ENCODE measurements at places on chromosomes 2 and 18. TPM values are rescaled to one million over a fixed set of nuclear protein-coding genes. Genes with fewer than 3 reads are reported as not detected.

Gene FRZB
- not detected for total RNA-seq

Gene CCDC142
- total RNA-seq = 29.5 TPM

Gene NAT8
- total RNA-seq = not detected

Gene RBKS
- total RNA-seq = 3.4 TPM

DNA sequence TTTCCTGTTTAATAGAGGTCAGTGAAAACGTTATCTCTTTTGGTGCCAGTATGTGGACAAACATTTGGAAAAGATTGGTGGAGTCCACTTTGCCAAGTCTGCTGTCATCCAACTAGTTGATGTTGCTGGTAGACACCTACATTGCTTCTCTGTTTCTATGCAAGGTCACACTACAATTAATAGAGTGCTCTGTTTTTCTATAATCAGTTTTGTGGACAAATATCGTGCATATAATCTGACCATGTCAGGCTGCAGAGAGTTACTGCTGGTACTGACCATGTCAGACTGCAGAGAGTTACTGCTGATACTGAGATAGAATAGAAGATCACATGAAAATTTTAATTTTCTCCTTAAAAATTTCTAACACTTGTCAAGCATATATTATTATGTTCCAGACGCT lies 603.3 kb downstream of the TSN start:
- H3K4me1 ChIP-seq = no peaks in the 10 kb centered on the region
- no peaks in the 10 kb centered on the region for H3K36me3 ChIP-seq
- H3K27me3 ChIP-seq = no peaks in the 10 kb centered on the region
- H3K27ac ChIP-seq = no peak overlapping the region
- DNase-seq = no peak
- H3K4me3 ChIP-seq = no peak overlapping the region

DNA sequence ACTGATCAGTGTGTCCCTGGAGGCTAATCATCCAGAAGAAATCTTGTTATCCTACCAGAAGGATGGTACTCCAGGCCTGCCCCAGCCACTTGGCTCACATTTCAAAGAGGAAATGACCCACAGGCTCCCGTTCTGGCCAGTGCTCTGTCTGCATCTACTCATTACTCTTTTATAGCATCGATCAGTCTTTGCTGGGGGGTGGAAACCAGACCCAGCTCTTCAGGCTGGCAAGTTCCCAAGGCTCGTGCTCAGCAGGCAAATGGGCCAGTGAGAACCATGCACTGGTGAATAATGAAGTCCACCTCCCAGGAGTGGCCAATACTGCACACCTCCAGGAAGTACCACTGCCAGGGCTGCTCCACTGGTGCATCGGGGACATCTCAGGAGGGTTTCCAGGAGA lies 38.8 kb downstream of the DNER start:
- DNase-seq = no peak
- H3K4me1 ChIP-seq = no peaks in the 10 kb centered on the region
- no peak overlapping the region for H3K27ac ChIP-seq

- no peak overlapping the region for H3K4me3 ChIP-seq
- peaks cover 18% of the 10 kb centered on the region for H3K4me1 ChIP-seq
- H3K27me3 ChIP-seq = no peaks in the 10 kb centered on the region
- H3K36me3 ChIP-seq = peaks cover 26% of the 10 kb centered on the region
Observed at GRCh38 chr2:234355021-234355720, 141.7 kb downstream of the ARL4C start.

GRCh38 chr18:23859466-23860336 lies 154.9 kb upstream of the TTC39C start:
- no peak overlapping the region for H3K27ac ChIP-seq
- no peaks in the 10 kb centered on the region for H3K27me3 ChIP-seq
- H3K4me1 ChIP-seq = peaks cover 33% of the 10 kb centered on the region
- peaks cover 6% of the 10 kb centered on the region for H3K36me3 ChIP-seq

DNA sequence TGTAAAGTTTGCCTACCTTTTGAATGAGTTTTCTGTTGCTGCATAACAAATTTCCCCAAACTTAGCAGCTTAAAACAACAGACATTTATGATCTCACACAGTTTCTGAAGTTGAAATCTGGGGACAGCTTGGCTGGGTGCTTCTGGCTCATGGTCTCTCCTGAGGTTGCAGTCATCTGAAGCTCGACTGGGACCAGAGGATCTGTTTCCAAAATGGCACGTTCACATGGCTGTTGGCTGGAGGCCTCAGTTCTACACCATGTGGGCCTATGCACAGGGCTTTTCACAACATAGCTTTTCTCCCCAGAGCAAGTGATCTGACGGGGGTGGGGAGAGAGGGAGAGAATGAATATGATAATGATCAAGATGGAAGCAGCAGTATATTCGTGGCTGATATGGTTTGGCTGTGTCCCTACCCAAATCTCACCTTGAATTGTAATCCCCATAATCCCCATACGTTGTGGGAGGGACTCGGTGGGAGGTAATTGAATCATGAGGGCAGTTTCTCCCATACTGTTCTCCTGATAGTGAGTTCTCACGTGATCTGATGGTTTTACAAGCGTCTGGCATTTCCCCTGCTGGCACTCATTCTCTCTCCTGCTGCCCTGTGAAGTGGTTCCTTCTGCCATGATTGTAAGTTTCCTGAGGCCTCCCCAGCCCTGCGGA lies 3.5 kb downstream of the RALB start:
- H3K4me1 ChIP-seq = peaks cover 56% of the 10 kb centered on the region
- H3K27ac ChIP-seq = no peak overlapping the region
- no peaks in the 10 kb centered on the region for H3K27me3 ChIP-seq
- H3K36me3 ChIP-seq = peaks cover 41% of the 10 kb centered on the region
- H3K4me3 ChIP-seq = no peak overlapping the region

- H3K36me3 ChIP-seq = peaks cover 40% of the 10 kb centered on the region
- no peak overlapping the region for H3K4me3 ChIP-seq
- no peak for DNase-seq
Observed at GRCh38 chr2:58155160-58155778, 85.9 kb downstream of the FANCL start.

DNA sequence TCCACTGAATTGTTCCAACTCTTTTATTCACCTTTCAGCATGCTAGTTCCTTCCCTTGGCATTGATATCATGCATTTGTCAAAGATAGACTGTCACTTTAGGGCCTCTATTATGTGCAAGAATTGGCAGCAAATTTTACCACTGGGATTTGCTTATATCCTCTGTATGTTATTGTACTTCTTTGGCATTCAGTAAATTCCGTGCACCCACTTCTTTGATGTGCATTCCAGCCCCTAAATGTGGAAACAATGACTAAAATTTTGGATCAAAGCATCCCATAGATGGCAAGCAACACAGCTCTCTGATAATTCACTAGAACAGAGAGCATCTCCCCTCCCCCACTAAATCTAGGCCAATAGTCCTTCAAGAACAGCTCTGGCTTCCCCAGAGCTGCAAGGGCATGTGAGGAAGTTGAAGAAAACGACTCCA lies 399.0 kb upstream of the HNRNPA3 start:
- H3K27ac ChIP-seq = no peak overlapping the region
- no peaks in the 10 kb centered on the region for H3K27me3 ChIP-seq
- no peak overlapping the region for H3K4me3 ChIP-seq

- H3K4me1 ChIP-seq = no peaks in the 10 kb centered on the region
- H3K4me3 ChIP-seq = no peak overlapping the region
- no peak for DNase-seq
- no peak overlapping the region for H3K27ac ChIP-seq
- no peaks in the 10 kb centered on the region for H3K36me3 ChIP-seq
- H3K27me3 ChIP-seq = peaks cover 6% of the 10 kb centered on the region
Observed at GRCh38 chr2:152243761-152244640, 68.4 kb upstream of the STAM2 start.

DNA sequence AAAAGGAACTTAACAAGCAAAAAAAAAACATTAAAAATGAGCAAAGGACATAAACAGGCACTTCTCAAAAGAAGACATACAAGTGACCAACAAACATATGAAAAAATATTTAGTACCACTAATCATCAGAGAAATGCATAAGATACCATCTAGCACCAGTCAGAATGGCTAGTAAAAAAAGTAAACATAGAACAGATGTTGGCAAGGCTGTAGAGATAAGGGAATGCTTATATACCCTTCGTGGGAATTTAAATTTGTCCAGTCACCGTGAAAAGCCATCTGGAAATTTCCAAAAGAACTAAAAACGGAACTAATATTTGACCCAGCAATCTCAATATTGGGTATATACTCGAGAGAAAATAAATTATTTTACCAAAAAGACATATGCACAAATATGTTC lies 1751.3 kb upstream of the LRRTM1 start:
- H3K4me1 ChIP-seq = no peaks in the 10 kb centered on the region
- H3K36me3 ChIP-seq = no peaks in the 10 kb centered on the region
- no peak for DNase-seq
- no peaks in the 10 kb centered on the region for H3K27me3 ChIP-seq
- no peak overlapping the region for H3K27ac ChIP-seq

DNA sequence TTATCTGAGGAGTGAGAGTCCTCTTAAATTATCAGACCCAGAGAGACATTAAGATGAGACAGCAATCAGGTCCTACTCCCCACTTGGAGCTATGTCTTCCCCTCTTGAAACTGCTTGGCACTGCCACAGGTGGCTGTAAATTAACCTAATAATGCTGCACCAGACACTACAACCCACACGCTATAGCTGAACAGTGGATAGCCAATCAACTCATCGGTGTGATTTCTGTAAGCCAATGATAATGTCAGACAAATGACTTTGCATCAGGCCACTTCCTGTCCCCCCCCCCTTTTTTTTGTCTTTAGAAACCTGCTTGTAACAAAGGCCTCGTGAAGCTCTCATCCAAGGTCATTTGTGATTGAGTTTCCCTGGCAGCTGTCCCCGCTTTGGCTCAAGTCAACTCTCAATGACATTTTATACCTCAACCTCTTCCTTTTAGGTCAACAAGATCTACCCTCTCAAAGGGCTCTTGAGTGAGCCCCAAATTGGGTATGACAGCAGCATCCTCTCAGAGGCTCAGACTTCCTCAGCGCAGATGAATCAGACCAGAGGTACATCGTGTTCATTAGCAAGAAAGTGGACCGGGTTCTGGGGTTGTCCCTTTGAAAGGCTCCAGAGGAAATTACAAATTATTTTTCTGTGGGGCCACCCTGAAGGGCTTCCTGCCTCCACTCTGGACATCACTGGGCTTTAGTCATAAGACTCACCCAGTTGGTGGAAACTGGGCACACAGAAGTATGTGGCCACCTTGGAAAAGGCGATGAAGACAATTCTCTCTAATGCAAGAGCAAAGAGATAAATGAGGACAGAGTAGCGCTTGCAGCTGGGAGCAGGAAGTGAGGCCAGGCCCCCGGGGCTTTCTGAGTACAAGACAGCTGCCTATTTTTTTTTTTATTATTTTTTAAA lies 73.6 kb downstream of the COPS8 start:
- no peak overlapping the region for H3K4me3 ChIP-seq
- peaks cover 9% of the 10 kb centered on the region for H3K27me3 ChIP-seq
- no peak for DNase-seq
- H3K27ac ChIP-seq = no peak overlapping the region

GRCh38 chr2:33247365-33247764 lies 229.1 kb upstream of the RASGRP3 start:
- no peaks in the 10 kb centered on the region for H3K4me1 ChIP-seq
- no peak overlapping the region for H3K27ac ChIP-seq
- peaks cover 22% of the 10 kb centered on the region for H3K27me3 ChIP-seq
- no peaks in the 10 kb centered on the region for H3K36me3 ChIP-seq
- no peak overlapping the region for H3K4me3 ChIP-seq
- no peak for DNase-seq

- no peaks in the 10 kb centered on the region for H3K4me1 ChIP-seq
- H3K27ac ChIP-seq = no peak overlapping the region
- no peaks in the 10 kb centered on the region for H3K27me3 ChIP-seq
- H3K4me3 ChIP-seq = no peak overlapping the region
Observed at GRCh38 chr2:185181901-185182300, 556.7 kb upstream of the FSIP2 start.
